ENCODE measurements at places on chromosomes 13 and 19.

- DNase-seq = no peak
Observed at GRCh38 chr13:29479716-29480492, 115.6 kb downstream of the SLC7A1 start.

GRCh38 chr13:110154410-110154933, 152.5 kb downstream of the COL4A1 start:
- no peak for DNase-seq

DNA sequence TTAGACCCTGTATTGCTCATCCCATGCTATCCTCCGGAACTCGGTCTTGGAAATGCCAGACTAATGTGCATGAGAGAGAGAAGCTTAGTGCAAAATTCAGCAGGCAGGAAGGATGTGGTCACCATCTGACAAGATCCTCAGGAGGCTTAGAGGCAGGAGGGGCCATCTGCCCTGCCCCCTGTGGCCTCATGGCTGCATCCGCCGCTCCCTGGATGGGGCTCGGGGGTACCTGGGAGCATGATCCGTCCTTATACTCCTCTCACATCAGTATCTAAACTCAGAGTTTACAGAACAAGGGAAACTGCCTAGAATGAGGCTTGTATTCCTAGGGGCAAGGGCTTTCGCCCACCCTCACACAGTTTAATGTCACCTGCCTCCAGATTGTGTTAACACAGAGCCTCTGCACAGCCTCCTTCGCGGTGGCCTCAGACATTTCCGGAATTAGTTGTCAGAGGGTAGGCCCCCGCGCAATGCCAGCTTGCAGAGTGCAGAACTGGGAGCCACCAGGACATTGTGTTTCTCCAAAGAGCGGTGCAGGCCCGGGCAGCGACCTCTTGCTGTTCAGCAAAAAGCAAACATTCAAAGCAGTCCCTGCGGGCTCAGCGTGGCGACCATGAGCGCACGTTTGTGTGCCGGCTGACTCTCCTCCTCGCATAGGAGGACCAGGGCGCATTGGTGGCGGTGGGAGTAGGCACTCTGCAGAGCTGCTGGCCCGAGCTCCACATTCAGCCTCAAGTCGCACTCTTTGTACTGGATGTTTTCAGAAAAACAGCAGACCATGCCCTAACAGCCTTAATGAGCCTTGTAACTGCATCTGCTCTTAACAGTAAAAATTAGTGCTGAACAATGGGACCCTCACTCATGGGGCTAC, 39.1 kb downstream of the GPR12 start:
- peak; percentile 48 for DNase-seq

- DNase-seq = no peak
Observed at GRCh38 chr13:99813336-99814095, 158.1 kb downstream of the ZIC5 start.

- no peak for DNase-seq
Observed at GRCh38 chr13:28440774-28441504, 54.0 kb downstream of the FLT1 start.

- DNase-seq = peak; percentile 3
Observed at GRCh38 chr13:78194904-78195639, 276.4 kb upstream of the EDNRB start.

GRCh38 chr13:23667750-23668149, 97.5 kb downstream of the TNFRSF19 start:
- DNase-seq = no peak

DNA sequence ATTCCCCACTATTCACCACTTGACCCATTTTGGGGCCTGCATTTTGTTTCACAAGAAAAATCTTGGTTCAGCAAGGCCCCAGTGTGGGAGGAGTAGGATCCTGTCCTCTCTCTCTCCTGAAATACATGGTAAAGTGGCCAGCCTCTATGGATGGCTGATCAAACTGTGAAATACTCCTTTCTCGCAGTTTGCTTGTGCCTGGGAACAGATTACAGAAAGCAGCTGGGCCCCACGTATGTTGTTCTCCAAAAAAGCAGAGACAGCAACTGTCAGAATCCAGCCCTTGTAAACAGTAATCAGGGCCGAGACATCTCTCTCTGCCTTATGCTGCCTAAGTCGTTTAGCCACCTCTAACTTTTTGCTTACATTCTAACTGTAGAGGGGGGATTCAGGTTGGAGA, 61.0 kb upstream of the RAP2A start:
- no peak for DNase-seq

- DNase-seq = no peak
Observed at GRCh38 chr19:5343848-5344247, 3.2 kb upstream of the PTPRS start.

DNA sequence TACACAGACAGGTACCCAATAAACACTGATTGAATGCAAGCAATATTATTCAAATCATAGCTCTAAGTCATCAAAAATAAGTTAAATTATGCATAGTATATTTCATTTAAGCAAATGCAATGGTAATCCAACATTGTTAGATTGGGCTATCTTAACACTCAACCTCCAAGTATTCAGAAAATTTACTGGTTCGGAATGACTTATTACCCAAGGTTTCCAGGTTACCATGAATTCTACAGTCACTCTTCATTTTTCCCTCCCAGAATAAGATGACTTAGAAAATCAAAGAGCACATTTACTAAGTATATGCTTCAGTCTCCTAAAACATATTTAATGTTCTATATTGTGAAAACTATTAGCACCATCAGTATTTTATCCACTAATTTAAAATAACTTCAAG, 6.0 kb downstream of the UBL3 start:
- DNase-seq = no peak

DNA sequence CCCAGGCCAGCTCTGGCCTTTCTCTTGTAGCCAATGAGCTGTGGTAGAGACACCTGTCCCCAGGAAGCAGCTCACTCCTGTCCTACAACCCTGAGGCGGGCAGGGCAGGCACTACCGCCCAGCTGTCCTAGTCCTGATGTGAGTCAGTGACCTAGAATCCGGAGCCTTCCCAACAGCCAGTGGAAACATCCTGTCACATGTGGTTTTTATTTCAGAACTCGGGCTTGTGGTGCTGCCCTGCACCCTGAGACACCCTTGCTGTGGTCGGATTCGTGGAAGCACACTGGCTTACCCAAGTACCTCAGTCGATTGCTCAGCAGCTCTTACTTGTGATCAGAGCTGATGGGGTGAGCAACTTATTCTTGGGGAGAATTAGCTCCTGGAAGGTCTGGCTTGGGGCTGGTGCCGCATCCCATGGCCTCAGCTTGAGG, 83.6 kb upstream of the ARHGEF7 start:
- no peak for DNase-seq

DNA sequence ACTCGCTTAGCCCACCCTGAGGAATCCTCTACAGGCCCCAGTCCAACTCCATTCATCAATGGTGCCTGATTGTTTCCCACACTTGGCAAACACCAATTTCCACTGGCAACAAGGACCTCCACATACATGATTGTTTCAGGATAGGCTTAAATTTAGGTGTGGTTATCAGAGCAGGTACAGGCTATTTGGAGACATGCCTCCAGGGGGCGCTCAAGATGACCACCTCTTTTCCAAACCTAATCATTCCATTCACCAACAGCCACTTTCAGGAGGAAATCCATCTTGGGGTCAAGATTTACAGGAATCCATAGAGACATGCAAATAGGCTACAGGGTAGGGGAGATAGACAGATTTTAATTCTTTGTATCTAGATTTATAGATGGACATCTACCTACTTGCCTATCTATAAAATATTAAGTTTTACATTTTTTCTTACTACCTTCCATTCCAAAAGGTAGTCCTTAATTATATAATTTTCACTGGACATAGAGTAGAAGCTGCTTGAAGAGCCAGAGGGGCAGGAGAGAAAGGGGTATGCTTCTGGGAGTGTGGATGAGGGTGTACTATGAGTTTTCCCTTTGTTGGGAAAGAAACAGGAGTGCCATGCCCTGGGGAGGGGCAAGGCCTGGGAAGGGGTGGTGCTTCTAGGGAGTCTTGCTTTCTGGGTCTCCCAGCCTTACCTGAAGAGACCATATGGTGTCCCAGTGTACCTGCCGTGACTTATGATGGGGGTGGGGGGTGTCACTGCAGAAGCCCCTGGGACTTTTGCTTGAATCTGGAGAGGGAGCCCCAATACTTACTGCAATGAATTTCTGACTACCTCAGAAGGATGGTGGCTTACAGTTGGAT, 14.1 kb upstream of the PCDH8 start:
- DNase-seq = peak; percentile 37

DNA sequence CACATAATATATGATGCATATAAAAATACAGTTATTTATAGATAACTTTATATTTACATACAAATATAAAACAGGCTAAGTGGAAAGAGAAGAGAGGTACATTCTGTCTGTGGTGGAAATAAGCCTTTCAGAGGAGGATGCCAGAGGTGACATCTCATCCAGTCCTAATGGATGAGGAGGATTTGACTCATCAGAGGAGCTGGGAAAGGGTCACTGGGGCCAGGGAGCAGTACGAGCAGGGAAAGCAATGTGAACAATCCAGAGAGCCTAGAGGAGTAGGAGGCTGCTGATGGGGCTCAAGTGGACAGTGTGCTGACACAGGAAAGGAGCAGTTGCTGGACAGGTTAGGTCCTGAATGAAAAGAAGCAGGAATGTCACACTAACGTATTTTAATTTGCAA, 18.6 kb downstream of the NALCN start:
- no peak for DNase-seq

DNA sequence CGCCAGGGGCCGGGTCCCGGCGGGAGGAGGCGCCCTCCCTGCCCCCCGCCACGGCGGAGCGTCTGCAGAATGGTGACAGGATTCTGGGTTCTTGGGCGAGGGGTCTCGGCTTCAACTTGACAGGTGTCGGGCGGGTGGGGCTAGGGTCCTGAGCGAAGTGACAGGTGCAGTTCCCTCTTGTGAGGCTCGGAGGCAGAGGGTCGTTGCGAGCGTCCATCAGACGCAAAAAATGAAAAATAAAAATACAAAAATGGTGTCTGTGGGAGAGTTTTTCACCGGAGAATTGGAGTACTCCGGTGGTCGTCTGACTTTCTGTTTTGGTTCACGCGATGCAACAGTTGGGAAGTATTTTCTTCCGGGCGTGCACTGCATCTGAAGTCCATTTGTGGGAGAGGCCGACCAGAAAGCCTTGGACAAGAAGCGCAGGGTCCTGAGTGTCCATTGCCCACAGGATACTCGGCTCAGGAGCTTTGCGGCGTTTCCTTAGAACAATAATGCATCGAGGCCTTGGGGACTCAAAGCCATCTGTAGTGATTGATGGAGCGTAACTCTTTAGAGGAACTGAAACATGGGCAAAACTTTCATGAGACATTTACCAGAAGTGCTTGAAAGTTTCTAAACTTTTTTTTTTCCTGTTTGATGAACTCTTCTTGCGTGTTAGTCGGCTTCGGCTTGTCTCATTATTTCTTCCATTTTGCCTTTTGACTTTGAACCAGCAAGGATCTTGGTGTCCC, 759 bp downstream of the RB1 start:
- DNase-seq = no peak

- DNase-seq = no peak
Observed at GRCh38 chr13:113601166-113602070, 16.9 kb downstream of the TFDP1 start.

- no peak for DNase-seq
Observed at GRCh38 chr13:110115591-110115990, 191.4 kb downstream of the COL4A1 start.

DNA sequence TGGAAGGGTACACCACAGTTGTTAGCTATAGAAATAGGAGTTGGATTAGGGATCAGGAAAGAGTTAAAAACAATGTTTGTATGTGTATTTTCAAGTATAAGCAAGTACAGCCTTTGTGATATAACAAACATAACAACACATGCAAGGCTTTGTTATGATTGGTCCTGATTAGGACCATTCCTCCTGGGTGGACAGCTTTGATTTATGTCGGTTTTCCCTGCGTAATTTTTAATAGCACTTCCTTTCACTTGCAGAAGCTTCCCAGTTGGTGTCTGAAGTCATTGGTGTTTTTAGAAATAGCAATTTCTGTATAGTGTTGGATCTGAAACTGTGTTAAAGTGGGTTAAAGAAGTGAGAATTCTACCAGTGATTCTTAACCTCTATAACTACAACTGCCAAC, 10.0 kb downstream of the FNDC3A start:
- no peak for DNase-seq

- no peak for DNase-seq
Observed at GRCh38 chr19:11420429-11421370, 1.6 kb upstream of the RGL3 start.

DNA sequence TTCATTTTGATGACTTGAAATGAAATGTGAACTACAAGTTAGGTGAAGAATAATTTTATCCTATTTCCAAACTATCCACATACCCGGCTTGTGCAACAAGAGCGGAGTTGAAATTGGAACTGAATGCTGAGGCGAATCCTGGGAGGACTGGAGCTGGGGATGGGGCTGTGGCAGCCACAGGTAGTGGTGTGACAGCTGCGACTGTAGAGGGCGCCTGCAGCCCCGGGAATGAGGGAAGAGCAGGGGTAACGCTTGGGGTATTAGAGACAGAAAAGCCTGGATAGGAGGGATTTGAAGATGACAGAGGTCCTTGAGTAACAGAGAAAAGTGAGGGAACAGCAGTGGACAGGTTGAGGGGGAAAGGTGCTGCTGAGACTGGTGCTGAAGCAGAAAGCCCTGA, 22.0 kb upstream of the STOML3 start:
- no peak for DNase-seq

- no peak for DNase-seq
Observed at GRCh38 chr13:112964971-112965492, 4.0 kb upstream of the MCF2L start.

DNA sequence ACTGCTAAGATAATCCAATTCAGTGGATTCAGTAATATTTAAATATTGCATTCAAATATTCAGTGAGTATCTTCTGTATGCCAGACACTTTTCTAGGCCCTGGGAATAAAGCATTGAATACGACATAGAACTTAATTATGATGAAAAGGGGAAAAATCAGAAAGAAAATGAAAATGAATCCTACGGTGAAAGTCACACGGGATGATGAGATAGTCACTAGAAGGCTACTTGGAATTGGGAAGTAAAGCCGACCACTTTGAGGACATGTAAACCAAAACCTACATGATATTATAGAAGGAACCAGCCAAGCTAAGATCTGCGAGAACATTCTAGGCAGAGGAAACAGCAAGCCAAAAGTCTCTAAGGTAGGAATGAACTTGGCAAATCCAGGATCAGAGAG, 10.1 kb downstream of the DPY19L3 start:
- no peak for DNase-seq

- DNase-seq = no peak
Observed at GRCh38 chr13:100131863-100132574, 43.1 kb downstream of the PCCA start.

DNA sequence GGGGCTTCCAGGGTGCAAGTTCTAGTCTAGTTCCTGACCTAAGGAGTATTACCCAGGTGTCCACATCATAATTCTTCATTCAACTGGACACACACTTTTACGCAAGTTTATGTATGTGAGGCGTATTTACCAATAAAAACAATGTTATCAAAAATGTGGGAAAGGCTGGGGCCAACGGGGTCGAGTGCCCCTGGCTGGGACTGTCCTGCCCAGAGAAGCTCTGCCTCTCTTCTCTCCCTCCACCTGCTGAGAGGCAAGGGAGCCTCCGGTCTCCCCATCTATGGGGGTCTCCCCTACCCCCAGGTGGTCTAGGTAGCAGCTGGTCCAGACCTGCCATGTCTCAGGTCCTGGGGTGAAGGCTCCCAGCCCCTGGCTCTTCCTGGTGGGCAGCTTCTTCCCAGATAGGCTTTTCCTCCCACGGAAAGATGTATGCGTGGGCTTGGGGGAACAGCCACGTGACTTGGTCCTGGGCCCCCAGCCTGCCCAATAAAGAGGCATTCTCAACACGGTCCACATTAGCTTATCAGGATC, 132.4 kb downstream of the USP12 start:
- DNase-seq = no peak

Data from NCI-H748 treated with DMSO at 0.1 percent for 48 hours (cell line).